ENCODE measurements at places on chromosomes 11 and 22.

DNA sequence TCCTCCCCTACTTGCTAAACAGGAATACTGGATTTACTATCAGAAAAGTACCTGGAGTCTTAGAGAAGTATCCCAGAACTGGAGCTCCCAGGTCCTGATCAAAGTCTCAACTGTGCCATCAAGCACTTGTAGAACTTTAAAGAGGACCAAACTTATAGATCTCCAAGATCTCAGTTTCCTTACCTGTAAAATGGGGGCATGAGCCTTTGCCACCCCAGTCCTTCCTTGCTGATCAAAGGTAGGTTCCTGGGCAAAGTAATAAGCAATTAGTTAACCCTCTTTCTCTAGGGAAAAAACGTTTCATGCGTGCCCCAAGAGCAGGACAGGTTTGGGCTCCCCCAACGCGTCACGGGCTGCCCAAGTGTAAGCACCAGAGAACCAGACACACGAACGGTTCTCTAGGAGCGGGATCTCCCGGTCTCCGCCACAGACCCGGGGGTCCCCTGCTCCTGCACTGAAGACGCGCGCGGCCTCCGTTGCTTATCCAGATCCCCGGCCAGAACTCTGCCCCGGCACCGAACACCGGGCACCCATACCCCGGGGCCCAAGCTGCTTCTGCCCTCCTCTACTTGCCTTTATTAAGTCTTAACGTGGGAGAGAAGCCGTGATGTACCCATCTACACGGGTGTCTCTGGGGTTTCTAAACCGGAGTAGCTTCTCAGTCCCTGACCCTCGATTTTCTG, 505 bp downstream of the ZNF214 start:
- DNase-seq: peak; percentile 67

- DNase-seq: no peak
Measured at GRCh38 chr11:28243581-28243980, 135.4 kb downstream of the METTL15 start.

- DNase-seq: no peak
Measured at GRCh38 chr11:2294926-2295290, 6.8 kb downstream of the C11orf21 start.

- no peak for DNase-seq
Measured at GRCh38 chr11:15213471-15214231, 98.9 kb downstream of the INSC start.

- DNase-seq: no peak
Measured at GRCh38 chr22:48592066-48592345, 1235.7 kb downstream of the BRD1 start.

GRCh38 chr11:130095326-130095725, 25.6 kb downstream of the APLP2 start:
- DNase-seq: no peak

DNA sequence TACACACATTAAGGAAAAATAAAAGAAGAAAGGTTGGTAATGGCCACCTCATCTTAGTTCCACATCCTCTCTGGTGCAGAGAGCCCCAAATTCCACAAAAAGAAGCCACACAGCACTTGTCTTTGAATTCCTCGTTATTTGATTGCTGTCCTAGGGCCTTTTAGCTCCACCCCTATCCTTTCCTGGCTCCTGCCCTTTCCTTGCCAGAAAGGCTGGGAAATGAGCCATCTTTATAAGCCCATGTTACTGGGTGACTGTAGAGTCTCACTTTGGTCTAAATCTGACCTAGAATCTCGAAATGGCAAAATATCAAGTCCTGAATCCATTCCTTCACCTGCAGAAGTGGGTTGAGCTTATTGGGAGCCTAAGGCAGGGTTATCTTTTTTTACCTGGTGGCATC, 4.3 kb upstream of the TMEM132A start:
- DNase-seq: no peak

DNA sequence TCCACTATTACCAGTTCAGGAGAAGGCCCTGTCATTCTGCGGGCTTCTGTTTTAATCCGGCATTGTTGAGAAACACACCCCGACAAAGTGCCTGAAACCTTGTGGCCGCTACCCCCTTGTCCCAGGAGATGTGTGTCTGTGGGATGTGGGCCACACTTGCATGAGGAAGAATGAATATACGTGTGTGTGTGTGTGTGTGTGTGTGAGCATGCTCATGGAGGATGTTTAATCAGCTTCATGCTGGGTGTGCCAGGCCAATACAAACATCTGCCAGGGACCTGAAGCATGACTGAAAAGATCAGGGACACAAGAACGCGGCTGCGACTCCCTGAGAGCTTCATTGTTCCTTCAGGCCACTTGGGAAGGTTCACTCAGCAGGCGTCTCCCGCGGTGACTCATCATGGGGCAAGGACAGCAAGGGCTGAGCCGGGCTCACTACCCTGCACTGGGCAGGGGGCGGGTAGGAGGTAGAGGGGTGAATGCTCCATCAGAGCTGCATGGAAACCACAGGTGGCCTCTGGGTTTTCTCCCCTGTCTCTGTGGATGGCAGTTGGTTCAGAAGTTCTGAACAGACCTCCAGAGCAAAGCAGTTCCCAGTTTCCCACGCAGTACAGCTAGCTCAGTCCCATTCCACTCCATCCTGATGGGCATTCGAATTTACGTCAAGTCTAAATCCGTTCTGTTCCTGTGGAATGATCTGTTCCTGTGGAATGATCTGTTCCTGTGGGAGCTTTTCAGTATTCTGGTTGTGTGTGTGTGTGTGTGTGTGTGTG, 7.0 kb upstream of the MALAT1 start:
- DNase-seq: peak; percentile 86

DNA sequence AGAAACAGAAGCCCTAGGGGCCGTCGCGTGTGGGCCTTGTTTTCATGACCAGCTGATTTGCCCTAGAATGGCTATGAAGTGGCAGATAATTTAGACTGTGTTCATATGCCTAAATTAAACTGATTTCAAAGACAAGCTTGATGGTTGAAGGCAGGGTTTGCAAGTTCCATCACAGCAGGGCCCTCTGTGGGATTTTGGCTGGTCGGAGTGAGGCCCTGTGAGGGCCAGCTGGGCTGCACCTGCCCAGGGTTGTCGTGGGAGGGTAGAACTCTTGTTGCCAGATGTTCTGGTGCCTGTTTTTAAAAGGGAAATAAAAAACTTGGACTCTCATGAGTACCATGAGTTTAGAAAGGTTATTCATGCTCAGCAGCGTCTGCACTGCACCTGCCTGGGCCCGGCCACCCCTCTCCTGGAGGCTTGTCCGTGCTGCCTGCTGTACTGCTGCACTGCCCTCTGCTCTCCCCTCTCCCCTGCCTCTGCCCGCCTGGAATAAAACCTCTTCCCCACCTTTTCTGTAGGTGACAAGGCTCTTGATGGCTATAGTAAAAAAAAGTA, 44.1 kb downstream of the AP2A2 start:
- no peak for DNase-seq

- no peak for DNase-seq
Measured at GRCh38 chr22:23566705-23567475, 13.2 kb downstream of the IGLL1 start.

DNA sequence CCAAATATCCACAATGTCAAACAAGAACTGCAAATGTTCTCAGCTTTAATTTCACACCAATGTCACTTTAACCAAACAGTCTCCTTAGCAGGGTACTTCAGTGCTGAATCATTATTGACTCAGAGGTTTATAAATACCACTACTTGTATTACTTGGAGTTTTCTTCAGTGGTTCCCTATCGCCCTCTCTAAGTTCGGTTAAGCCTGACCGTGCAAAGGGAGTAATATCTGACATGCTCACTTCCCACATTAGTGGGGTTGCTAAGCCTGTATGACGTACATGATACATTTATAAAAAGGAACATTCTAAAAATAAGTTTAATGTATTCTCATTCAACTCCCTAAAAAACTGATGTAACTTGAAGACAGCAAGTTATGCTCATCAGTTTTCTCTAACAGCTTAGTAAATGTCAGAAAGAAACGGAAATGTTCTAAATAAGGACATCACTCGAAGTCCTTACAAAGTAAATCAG, 93.1 kb upstream of the ZC3H12C start:
- DNase-seq: no peak

All from neural progenitor cell (in vitro differentiated cells).